Activated naive CD4-positive, alpha-beta T cell treated with anti-CD3 and anti-CD28 coated beads, Interleukin-2, amount 50 U/mL, for 16 hours (primary cell): ENCODE measurements at places on chromosomes 13 and 19.
A peak's percentile ranks its signal among the peaks of the same experiment; 100 is the strongest.

- no peak for DNase-seq
Observed at GRCh38 chr19:7926727-7927604, 1.0 kb upstream of the CTXN1 start.

DNA sequence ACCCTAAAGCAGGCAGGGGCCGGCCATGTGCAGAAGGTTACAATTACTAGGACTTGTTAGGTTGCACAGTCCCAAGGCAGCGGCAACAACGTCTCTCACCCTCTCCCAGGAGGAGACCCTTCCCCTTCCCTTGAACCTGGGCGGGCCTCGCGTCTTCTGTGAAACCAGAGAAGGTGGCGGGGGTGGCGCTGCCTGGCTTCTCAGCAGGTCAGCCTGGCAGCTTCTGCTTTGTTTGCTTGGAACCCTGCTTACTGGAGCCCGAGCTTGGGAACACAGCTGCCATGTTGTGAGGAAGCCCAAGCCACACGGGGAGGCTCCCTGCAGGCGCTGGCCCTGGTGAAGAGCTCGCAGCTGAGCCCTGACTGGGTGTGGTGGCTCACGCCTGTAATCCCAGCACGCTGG is 15.5 kb downstream of the MKNK2 start:
- DNase-seq: no peak

DNA sequence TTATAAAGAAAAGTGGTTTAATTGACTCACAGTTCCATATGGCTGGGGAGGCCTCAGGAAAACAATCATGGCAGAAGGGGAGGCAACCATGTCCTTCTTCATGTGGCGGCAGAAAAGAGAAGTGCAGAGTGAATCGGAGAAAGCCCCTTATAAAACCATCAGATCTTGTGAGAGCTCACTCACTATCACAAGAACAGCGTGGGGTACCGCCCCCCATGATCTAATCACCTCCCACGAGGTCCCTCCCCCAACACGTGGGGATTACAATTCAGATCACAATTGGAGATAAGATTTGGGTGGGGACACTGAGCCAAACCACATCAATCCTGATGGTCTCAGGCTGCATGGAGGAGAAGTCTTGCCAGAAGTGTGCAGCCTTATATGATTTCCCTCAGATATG is 26.0 kb downstream of the TM9SF2 start:
- DNase-seq: peak; percentile 21

- no peak for DNase-seq
Observed at GRCh38 chr19:379796-380195, 29.2 kb downstream of the C2CD4C start.

DNA sequence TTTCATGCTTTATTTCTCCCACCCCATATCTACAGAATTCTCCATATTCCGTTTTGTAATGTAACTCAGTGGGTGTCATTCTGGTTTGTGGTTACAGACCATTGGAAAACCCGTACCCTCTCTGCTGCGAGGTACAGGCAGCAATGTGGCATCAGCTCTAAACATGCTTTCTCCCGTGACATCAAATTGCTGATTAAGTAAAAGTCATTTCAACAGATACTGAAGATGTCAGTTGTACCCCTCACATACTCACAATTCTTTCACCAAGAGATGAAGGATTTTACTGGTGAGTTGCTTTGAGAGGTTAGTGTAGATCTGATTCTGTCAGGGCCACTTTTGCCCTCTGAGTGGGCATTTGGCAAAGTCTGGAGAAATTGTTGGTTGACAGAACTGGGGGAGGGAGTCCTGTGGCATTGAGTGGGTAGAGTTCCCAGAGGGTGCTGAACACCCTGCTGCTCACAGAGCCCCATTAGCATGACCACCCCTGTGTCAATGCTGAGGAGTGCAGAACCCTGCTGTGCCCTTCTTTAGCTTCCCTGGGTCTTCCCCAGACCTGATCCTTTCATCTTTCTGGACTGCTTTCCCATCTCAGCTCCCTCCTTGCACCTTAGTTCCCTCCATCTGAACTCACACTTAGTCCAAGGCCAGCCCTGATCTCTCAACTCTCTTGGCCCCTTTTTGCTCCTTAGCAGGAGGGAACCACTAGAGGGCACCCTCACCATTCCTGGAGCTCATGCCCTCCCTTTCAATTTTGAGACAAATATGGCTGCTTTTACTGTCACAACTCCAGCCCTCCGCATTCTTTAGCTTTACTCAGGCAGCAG is 39.9 kb upstream of the CEACAM8 start:
- peak; percentile 17 for DNase-seq

DNA sequence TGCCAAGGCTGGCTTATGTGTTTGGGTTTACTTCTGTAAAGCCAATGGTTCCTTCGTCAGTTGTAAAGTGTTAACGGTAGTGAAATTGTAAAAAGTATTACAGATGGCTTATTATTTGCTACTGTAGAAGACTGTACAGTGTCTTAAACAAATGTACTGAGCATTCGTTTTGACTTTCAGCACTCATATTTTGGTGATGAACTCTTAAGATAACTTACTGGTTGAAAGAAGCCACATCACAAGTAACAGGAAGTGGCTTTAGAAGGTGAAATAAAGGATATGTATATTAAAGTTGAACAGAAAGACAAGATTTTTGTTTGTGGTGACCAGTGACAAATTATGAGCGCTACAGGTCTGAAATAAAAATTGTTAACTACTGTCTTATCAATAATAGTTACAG is 64.2 kb downstream of the URI1 start:
- DNase-seq: no peak
